ENCODE measurements at places on chromosomes 3 and 15.
A peak's percentile ranks its signal among the peaks of the same experiment; 100 is the strongest.

GRCh38 chr3:122800031-122800430, 5.2 kb downstream of the SLC49A4 start:
- no peak overlapping the region for H3K27ac ChIP-seq
- H3K27me3 ChIP-seq: no peaks in the 10 kb centered on the region

DNA sequence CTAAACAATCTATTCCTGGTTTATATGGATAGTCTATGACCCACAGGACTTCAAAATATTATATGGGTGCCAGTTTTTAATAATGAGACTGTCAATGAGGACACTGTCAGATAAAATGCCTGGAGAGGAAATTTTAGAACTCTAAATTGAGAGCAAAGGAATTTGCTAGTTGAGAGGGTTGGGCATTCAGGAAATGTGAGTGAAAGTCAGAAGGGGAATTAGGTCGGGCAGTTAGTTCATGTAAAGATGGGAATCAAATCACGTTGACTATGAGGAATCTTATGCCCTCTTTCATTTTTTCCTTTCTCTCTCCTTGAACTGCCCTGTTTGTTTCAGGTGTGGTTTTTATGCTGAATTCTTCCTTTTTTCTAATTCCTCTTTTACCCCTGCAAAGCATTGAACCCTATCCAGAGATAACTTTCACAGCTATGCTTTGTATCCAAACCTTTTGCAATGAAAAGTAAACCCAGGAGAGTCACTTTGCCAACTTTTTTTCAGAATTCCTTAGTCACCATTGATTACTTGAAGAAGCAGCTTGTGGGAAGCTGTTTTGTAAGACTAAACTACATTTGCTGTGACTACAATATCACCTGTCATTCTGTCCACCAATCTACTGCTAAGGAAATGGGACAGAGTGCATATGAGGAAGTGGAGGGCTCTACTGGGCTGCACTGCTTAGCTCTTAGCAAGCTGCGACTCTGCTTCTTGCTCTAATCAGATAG, 27.8 kb downstream of the CHP1 start:
- no peaks in the 10 kb centered on the region for H3K27me3 ChIP-seq
- no peak overlapping the region for H3K4me3 ChIP-seq
- DNase-seq: no peak
- peaks cover 36% of the 10 kb centered on the region for H3K36me3 ChIP-seq
- H3K4me1 ChIP-seq: no peaks in the 10 kb centered on the region

GRCh38 chr3:109874896-109875708, 537.8 kb upstream of the DPPA4 start:
- no peaks in the 10 kb centered on the region for H3K27me3 ChIP-seq
- no peak overlapping the region for H3K4me3 ChIP-seq
- no peak overlapping the region for H3K27ac ChIP-seq

GRCh38 chr3:104988496-104988895, 378.2 kb upstream of the ALCAM start:
- H3K36me3 ChIP-seq: no peaks in the 10 kb centered on the region
- DNase-seq: no peak
- peaks cover 3% of the 10 kb centered on the region for H3K4me1 ChIP-seq
- no peak overlapping the region for H3K4me3 ChIP-seq
- no peak overlapping the region for H3K27ac ChIP-seq

DNA sequence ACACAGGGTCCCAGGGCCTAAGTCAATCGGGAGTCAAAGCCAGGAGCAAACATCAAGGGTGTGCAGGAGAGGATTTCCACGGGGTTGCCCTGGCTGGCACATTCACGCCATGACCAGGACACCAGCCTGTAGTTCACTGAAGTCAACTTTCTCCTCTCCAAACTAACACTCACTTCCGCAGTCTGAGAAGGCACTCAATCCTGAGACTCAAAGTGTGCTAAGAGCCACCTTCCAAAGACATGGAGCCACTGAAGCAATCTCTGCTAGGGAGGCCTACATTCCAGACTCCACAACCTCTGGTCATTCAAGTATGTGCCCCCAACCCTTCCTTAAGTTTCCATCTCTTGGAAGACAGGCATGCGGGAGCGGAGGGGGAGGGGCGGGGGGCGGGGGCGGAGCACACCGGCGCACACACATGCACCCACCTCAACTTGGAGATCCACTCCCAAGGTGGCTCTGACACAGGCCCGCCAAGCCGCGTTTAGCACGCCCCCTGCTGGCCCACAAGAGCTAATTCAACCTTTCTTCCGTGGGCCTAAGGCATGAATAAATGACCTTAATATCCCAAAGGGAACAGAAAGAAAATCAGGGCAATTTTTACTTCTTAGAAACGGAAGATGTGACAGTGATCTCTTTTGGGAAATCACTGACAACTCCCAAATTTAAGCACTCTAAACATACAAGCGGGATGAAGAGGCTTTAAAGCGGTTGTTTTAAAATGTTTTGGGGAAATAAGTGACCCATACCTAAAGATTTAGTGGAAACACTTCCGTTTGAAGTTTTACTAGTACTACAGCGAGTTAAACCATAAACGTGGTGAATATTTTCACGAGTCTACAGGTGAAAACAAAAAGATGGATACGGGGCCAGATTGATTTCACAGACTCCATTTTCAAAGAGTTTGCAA, 162.5 kb upstream of the CHRNA7 start:
- no peaks in the 10 kb centered on the region for H3K36me3 ChIP-seq
- peak; percentile 74 for DNase-seq
- no peak overlapping the region for H3K27ac ChIP-seq
- peaks cover 26% of the 10 kb centered on the region for H3K4me1 ChIP-seq

DNA sequence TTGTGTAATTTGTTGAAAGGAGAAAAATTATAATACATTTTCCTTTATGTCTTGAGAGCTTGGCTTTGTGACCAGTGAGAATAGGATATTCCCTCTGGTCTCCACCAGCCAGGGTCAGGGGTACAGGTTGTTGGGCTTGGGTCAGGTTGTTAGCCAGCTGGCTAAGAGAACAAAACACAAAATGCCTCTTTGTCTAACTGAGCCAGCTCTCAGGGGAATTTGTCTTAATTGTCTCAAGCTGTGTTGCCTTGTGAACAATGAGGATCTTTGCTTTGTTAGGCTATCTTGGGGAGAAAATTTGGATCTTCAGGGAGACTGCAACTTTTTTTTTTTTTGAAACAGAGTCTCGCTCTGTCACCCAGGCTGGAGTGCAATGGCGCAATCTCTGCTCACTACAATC, 17.7 kb upstream of the GK5 start:
- DNase-seq: no peak
- no peak overlapping the region for H3K27ac ChIP-seq
- no peaks in the 10 kb centered on the region for H3K4me1 ChIP-seq
- H3K27me3 ChIP-seq: no peaks in the 10 kb centered on the region
- no peak overlapping the region for H3K4me3 ChIP-seq
- no peaks in the 10 kb centered on the region for H3K36me3 ChIP-seq

GRCh38 chr3:23103764-23104163, 99.4 kb upstream of the UBE2E2 start:
- no peaks in the 10 kb centered on the region for H3K36me3 ChIP-seq
- no peaks in the 10 kb centered on the region for H3K4me1 ChIP-seq
- DNase-seq: no peak
- no peak overlapping the region for H3K27ac ChIP-seq
- no peaks in the 10 kb centered on the region for H3K27me3 ChIP-seq

- no peak overlapping the region for H3K27ac ChIP-seq
- no peaks in the 10 kb centered on the region for H3K36me3 ChIP-seq
- peaks cover 23% of the 10 kb centered on the region for H3K4me1 ChIP-seq
- no peak for DNase-seq
- H3K27me3 ChIP-seq: no peaks in the 10 kb centered on the region
- H3K4me3 ChIP-seq: no peak overlapping the region
Measured at GRCh38 chr15:70194266-70194665, 96.5 kb upstream of the TLE3 start.

GRCh38 chr3:40265181-40265580, 44.3 kb upstream of the EIF1B start:
- H3K27me3 ChIP-seq: no peaks in the 10 kb centered on the region
- DNase-seq: no peak
- H3K4me3 ChIP-seq: no peak overlapping the region
- no peaks in the 10 kb centered on the region for H3K4me1 ChIP-seq
- no peak overlapping the region for H3K27ac ChIP-seq
- no peaks in the 10 kb centered on the region for H3K36me3 ChIP-seq

DNA sequence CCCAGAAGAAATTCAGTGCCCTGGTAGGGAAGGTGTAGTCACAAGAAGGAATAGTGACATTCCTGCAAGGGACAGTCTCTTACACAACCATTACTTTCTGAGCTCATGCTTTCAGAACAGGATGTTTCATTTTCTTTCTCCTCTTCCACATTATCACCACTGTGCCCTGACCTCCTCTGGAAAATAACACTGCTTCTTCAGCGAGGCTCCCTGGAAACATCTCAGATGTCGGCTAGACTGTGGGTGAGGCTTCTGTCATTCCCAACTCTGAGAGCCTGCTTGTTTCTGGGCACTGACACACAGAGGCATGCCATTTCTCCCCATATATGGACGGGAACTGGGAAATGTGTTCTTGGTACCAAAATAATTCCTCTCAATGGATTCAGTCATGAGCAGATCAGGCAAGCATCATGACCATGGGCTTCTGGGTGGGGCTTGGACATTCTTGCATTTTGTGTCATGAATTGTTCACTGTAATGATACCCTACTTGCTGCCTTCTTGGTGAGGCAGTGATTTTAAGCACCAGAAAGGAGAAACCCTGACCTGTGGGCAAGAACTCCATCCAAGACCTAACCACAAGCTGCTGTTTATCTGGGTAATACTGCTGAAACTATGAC, 14.3 kb upstream of the TNFAIP8L3 start:
- H3K4me1 ChIP-seq: no peaks in the 10 kb centered on the region
- 0 out of 2 replicates have a peak overlapping the region, but pooled peaks have one; percentile 5 for H3K4me3 ChIP-seq
- H3K27me3 ChIP-seq: no peaks in the 10 kb centered on the region
- no peaks in the 10 kb centered on the region for H3K36me3 ChIP-seq
